ENCODE measurements at places on chromosomes 3 and 15.

GRCh38 chr3:15805756-15806266, 8.0 kb upstream of the ANKRD28 start:
- no peak for DNase-seq

DNA sequence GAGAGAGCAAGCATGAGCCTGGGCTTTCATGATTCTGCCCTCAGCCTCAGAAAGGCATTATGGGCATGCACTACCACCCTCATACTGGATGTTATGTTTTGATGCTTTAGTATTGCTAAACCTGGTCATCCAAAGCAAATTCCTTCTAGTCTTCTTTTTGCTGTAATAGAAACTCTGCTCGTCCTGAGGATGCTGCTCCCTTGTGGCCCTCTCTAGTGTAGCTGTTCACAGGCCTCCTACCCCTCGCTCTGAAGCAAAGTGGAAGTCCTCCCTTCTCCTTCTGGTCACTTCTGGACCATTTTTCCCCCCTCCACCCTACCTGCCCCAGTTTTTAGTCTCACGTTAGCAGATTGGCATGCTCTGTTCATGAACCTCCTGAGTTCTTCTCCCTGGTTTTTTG, 22.9 kb upstream of the CCNL1 start:
- no peak for DNase-seq

DNA sequence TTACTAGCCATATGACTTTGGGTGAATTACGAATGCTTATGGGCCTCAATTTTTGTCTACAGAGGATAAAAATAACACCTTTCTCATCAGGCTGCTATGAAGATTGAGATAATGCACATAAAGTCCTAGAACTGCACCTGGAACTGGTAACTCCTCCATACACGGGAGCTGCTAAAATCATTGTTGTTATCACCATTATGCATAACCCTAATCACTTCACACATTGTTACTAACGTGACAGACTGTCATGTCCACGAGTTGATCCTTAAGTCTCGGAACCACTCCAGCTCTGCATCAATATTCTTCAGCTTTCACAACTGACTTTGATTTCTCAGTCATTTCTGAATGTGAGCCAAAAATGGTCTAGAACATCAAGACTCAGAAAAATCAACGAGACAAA, 64.1 kb downstream of the RFTN1 start:
- DNase-seq, result no peak

DNA sequence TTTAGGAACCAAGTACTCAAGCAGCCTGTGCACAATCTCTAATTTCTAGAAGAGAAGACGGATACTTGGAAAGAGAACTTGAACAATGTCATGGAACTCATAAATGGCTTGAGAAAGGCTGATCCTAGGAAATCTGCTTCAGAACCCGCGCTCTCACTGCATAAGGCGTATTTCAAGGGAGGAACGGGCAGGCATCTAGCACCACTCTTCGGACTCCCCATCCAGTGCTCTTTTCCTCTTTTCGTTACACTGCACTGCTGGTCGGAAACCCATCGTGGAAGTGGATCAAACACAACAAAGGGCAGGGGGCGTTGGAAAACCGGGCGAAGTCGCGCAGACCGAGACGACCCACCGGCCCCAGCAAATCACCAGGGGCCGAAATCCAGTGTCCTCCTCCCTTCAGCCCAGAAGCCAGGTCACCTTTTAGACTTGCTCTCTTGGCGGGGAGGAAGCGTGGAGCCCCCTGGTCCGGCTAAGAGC, 539 bp upstream of the TLNRD1 start:
- DNase-seq, result no peak

GRCh38 chr15:88649286-88649733, 10.5 kb downstream of the ISG20 start:
- DNase-seq, result peak; percentile 53

- DNase-seq, result no peak
Measured at GRCh38 chr3:2372306-2372705, 273.6 kb downstream of the CNTN4 start.

DNA sequence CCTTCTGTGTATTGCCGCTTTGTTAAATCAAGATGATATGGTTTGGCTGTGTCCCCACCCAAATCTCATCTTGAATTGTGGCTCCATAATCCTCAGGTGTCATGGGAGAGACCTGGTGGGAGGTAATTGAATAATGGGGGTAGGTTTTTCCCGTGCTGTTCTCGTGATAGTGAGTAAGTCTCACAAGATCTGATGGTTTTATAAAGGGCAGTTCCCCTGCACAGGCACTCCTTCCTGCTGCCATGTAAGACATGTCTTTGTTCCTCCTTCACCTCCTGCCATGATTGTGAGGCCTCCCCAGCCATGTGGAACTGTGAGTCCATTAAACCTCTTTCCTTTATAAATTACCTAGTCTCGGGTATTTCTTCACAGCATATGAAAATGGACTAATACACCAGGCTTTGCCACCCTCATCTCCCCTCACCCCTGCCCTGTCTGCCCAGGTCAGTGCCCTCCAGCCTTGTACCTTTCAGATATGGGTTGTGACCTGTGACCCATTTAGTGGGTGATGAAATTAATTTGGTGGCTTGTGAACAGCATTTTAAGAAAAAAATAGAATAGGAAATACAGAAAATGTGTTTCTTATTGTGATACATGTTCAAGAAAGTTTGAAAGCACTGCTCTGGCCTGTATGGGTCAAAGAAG, 56.1 kb upstream of the MCF2L2 start:
- no peak for DNase-seq

DNA sequence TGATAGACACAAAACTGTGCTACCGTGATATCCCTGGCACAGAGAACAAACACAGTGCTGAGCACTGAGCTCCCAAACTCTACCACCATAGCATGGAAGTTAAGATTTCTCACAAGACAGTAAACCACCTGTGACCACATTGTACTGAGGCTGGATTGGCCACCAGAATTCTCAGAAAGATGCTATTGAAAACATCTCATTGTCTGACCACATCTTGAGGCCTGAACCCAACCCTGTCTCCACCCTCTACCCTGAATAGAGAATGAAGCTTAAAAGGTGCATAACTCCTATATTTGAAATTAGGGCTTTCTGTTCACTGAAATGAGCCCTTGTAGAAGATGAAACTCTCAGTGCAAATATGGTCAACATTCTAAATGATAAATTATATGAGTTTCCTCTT, 281.3 kb upstream of the NPAP1 start:
- DNase-seq, result no peak

GRCh38 chr3:61575893-61576292, 14.5 kb downstream of the PTPRG start:
- no peak for DNase-seq

DNA sequence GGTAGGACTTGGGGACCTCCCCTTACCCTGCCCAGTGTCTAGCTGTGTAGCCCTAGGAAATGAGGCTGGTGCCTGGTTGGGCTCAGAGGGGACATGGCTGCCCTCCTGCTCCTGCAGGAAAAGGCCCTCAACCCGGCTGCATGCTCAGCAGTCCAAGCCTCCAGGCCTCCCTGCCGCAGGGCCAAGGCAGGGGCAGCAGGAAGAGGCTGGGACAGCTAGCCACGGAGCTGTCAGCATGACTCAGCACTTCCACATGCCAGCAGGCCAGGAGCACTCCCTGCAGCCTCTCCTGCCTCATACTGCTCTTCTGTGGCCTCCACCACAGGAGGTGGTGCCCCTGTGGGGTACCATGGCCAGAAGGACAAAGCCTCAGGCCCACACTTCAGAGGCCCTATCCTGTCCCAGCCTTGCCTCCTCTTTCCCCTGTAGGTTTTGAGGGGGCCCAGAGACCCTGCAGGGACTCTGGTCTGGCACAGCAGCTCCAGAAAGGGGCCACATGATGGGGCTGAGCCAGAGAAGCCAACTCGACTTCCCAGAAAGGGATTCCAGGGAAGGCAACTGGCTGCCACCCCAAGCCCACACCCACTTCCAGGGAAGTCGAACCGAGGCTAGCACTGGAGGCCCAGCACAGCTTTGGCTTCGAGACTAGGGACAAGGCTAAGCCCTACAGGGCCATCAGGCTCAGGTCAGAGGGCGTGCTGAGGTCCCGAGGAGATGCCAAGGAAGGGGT, 19.5 kb downstream of the TKT start:
- DNase-seq, result peak; percentile 43

- no peak for DNase-seq
Measured at GRCh38 chr15:47813748-47814384, 96.6 kb downstream of the SEMA6D start.

All from astrocyte of the cerebellum (primary cell).